Left cardiac atrium (tissue), 4 donors: ENCODE measurements at places on chromosomes 16 and 17. TPM values are rescaled to one million over a fixed set of nuclear protein-coding genes. Genes with fewer than 3 reads are reported as not detected.

DNA sequence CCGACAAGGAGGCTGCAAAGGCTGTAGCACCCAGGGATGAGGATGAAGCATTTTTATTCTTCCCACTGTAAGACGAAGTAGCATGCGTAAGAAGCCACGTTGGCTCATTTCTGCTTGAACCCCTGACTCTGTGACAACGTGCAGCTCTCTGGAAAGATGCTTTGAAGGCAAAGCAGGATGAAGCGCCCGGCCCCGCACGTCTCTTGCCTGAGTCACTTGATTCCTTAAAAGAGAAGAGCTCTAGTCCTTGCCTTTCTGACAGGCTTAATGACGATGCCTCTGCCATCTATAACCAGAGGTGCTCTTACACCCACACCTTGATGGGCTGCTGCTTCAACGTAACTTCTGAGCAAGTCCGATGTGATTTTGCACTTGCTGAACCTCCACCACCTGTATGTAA lies 76.7 kb upstream of the MED9 start:
- no peak for DNase-seq

DNA sequence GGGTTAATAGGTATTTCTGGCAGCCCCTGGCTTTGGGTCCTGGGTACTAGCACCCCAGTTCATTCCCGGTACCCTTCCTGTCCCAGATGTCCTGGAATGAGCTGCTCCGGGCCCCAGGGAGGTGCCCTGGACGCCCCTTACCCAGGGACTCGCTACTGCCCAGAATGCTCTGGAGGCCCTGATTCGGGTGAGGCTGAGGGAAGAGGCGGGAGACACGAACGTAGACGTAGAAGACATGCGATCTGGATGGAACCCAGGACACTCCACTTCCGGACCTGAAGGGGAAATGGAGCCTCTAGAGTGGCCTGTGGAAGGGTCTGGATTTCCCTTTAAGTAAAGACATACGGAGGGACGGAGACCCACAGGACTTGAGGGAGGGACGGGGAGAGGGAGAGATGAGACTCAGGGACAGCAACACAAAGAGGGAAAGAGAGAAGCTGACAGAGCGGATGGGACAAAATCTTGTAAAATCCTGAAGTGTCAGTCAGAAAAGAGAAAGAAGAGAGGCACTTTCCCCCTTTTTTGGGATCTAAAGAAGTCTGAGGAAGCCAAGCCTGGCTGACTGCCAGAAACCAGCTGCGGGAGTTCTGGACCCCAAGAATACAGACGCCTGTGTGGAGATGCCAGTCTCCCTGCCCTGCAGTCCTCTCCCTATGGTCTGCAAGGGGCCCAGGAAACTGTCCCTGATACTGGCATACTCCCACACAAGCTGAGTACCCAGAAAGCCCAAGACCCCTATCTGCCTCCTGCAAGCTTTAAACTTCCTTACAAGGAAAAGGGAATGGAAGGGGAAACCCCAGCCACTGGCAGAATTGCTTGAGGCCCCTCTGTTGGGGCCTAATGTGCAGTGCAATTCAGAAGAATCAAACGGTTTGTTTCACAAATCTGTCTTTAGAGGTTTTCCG lies 1.0 kb upstream of the HOXB13 start:
- no peak for DNase-seq

- peak; percentile 74 for DNase-seq
Measured at GRCh38 chr17:17819561-17819995, 17.2 kb downstream of the SREBF1 start.

DNA sequence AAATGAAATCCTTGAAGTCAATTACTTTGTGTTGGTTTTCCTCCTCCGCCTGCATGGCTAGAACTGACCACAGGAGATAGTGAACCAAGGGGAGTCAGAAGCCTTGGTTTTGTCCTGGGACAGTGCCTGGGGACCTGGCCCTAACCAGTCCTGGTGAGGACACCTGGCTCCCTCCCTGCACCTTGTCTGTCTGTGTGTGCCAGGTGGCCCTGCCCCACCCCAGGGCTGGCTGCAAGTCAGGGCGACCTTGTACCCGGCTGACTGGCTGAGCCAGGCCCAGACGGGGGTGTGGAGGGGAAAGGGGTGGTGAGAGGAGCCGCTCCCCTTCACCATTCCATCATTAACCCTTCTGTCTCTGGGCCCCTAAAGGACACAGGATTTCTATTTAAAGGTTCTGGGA lies 3.4 kb downstream of the RAPGEFL1 start:
- no peak for DNase-seq

- no peak for DNase-seq
Measured at GRCh38 chr17:30210901-30211300, 24.6 kb downstream of the SLC6A4 start.

DNA sequence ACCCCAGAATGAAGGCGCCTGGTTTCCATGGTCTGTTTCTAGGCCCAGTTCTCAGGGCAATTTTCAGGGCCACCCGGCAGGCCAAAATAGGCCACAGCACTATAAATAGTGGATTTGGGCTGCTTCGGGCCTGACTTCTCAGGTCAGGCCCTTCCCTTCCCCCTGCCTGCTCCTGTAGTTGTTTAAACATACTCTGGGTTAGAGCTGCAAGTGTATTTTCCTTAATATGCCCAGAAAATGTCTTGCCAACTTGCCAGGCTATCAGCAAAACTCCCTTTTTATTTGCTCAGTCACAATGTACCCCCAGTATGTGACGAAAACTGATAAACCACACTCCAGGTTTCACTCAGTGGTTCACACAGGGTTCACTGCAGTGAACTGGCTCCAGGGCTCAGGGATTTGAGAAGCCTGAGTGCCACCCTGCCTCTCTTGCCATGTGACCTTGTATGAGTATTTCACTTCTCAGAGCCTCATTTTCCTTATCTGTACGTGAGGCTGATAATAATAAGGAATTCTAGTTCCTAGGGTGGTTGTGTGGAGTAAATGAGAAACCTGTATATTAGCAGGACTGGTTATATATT lies 76.5 kb downstream of the GPRC5B start:
- DNase-seq: no peak

DNA sequence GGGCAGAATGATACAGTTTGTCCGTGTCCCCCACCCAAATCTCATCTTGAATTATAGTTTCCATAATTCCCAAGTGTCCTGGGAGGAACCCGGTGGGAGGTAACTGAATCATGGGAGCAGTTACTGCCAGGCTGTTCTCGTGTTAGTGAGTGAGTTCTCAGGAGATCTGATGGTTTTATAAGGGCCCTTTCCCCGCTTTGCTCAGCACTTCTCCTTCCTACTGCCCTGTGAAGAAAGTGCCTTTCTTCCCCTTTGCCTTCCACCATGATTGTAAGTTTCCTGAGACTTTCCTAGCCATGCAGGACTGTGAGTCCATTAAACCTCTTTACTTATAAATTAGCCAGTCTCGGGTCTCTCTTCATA lies 28.9 kb upstream of the SEC14L1 start:
- no peak for DNase-seq

DNA sequence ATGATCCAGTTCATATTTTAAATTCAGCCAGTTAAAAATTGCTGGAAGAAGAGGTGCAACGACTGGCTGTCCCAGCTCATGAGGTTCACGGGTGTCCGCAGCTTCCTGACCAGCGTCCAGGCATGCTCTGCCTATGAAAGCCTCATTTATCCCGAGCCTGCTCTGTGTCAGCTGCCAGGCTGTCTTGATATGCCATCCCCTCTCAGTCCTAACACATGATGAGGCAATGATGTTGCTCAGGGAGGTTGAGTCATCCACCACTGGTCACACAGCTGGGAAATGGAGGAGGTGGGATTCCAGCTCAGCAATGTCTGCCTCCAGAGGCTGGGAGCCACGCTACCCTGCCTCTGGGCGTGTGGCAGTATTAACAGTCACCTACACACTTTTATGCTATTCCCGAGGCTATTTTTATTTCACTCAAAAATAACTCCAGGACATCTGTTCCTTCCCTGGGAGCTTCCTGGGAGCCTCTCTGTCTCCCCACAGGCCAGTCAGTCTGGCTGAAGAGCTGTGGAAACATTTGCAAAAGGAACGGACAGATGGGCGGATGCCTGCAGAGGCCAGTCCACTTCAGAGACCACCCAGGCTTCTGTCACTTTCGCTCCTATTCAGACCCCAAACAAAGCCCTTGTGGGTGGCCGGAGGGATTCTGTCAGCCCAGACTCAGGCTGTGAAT lies 22.5 kb downstream of the RAB11FIP4 start:
- DNase-seq: no peak

DNA sequence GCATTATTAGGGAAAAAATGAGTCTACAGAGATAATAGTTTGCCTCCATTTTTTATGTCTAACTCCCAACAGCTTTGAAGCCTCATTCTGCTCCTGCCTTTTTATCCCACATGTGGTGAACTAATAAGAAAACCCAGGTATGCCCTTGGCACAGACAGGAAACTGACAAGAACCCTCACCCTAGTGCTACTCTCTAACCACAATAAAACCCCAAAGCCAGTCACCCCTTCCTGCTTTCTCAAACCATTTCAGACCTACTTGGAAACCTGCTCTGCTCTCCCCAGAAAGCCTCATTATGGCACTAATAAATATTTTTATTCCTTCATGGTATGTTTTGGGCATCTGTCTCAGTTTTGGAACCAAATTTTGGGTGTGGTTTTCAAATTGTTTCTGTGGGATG lies 3.9 kb upstream of the MARVELD3 start:
- no peak for DNase-seq

GRCh38 chr17:80169784-80170500 lies at the start of gene CARD14:
CARD14 (plus strand) TSS chr17:80170030; CDS start chr17:80181439, 11,409 bp downstream.
- no peak for DNase-seq

DNA sequence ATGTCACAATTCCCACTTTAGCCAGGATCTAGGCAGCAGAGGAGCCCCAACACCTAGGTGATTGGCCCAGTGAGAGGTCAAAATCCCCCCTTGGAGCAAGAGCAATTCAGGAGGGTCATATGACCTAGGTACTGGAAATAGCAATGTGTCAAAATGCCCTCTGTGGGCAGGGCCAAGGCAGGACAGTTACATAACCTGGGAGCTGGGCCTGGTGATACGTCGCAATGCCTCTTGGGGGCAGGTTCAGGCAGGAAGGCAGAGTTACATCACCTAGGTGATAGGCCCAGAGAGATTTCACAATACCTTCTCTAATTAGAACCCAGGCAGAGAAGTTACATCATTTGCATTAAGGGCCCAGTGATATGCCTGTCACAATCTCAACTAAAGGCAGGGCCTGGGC lies 1906.3 kb downstream of the TP53TG3F start:
- no peak for DNase-seq

GRCh38 chr16:47858333-47858982 lies 297.3 kb downstream of the ABCC12 start:
- DNase-seq: no peak

DNA sequence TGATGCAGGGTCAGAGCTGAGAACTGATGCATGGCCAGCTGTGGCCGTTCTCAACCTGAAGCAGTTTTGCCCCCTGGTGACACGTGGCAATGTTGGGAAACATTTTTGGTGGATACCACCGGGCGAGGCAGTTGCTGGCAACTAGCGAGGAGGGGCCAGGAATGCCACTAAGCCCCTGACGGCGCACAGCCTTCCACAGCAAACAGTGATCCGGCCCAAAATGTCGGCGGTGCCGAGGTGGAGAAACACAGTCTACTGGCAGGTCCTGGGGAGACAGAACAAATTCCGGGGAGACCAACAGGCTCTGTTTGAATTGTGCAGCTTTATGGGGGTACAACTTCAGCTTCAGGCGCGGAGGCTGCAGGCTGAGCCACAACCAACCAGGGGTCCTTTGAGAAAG lies 8.2 kb downstream of the SLC26A11 start:
- DNase-seq: no peak

DNA sequence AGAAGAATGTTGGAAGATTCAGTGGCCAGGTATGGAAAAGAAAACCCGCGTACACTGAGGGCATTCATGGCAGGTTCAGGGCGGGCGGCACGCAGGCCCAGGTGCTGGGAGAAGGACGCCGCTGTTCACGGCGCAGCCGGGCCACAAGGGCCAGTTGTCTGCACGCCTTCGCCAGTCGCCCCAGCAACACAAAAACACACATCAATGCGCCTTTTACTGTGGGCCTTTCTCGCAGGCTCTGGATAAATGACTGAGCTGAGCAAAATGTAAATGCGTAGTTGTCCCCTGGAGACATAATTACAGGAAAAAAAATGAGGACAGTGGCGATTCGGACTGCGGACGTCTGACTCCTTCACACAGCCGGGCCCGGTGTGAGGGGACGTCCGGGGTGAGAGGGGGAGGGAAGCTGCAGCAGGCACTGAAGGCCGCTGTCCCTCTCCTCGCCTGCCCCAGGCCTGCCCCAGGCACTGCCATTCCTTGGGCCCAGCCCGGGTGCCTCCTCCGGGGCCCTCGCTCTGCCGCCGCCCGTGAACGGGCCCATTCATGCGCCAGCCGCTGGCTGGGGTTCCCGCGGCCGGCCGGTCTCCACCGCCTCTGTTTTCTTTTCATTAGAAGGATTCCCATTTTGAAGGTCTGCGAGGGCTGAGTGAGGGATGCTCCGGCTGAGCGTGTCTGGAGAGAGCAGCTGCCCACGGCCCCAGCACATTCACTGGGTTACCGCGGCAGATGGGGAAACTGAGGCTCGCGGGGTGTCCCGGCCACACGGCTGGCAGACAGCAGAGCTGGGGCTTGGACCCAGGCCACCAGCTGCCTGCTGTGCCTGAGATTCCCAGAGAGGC lies 6.5 kb upstream of the ZNF469 start:
- peak; percentile 30 for DNase-seq

DNA sequence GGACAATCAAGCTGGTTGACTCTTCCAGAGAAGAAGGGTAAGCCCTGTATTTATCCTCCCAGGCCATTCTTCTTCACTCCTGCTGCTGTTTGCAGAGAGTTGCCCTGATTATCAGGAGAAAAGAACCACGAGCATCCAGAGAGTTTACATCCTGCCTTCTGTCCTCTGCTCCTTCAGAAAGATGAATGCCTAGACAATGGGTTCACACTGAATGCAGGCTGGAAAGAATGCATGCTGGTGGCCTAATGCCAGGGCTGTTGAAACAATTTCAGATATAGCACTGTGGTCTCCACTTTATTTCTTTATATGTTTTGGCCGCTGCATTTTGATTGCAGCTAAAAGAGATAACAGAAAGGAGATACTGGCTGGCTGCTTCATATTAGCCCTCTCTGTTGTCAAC lies 21.2 kb upstream of the HAS3 start:
- DNase-seq: no peak

DNA sequence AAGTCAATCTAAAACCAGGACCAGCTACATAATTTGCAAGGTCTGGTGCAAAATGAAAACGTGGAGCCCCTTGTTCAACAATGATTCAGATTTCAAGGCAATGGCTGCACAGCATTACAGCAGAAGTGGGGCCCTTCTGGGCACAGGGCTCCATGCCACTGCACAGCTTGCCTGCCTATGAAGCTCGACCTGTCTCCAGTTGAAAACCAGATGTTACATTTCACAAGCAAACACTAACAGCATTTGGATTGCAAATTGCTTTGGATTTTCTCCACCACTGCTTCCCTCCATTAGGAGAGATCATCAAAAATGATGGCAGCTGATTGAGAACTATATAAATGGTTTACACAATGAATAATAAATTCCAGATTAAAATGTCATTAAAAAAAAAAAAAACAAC lies 551.4 kb upstream of the ZFHX3 start:
- DNase-seq: no peak

GRCh38 chr17:59371416-59372100 lies 40.1 kb downstream of the YPEL2 start:
- peak; percentile 61 for DNase-seq

Gene GSDMA
- 1.3 TPM for total RNA-seq

Gene USP6
- 0.16 TPM for total RNA-seq

Gene OR3A3
- not detected for total RNA-seq

Gene PARD6A
- 2.5 TPM for total RNA-seq

Gene ICAM2
- 67.4 TPM for total RNA-seq
